Activated CD4-positive, CD25-positive, alpha-beta regulatory T cell treated with anti-CD3 and anti-CD28 coated beads, Interleukin-2, amount 50 U/mL, for 24 hours (primary cell): ENCODE measurements at places on chromosomes 5 and 9.

GRCh38 chr9:2227144-2227867 lies 212.2 kb downstream of the SMARCA2 start:
- no peak for ATAC-seq

- no peak for ATAC-seq
Measured at GRCh38 chr9:77834898-77835488, 186.9 kb upstream of the GNA14 start.

DNA sequence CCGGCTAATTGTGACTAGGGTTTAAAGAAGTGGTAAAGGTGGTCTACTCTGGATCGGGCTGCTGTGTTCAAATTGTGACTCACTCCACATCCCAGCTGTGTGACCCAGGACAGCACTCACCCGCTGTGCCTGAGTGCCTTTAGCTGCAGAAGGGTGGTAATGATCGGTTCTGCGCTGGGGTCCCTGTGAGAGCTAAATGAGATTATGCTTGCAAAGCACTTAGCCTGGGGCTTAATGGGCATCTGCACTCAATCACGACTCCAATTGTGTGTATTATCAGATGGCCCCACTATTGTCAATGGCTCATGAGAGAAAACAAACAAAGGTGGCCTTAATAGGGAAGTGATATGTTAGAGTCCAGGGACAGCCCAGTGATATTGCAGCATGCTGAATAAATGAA lies 25.1 kb upstream of the TBC1D2 start:
- ATAC-seq = no peak

- ATAC-seq = no peak
Measured at GRCh38 chr5:157068339-157068738, 9.4 kb upstream of the HAVCR1 start.

- peak; percentile 64 for ATAC-seq
Measured at GRCh38 chr5:124902097-124902821, 155.8 kb upstream of the ZNF608 start.
